ENCODE measurements at places on chromosomes 3 and 15.

- DNase-seq: no peak
Measured at GRCh38 chr3:177689869-177690268, 492.6 kb upstream of the TBL1XR1 start.

DNA sequence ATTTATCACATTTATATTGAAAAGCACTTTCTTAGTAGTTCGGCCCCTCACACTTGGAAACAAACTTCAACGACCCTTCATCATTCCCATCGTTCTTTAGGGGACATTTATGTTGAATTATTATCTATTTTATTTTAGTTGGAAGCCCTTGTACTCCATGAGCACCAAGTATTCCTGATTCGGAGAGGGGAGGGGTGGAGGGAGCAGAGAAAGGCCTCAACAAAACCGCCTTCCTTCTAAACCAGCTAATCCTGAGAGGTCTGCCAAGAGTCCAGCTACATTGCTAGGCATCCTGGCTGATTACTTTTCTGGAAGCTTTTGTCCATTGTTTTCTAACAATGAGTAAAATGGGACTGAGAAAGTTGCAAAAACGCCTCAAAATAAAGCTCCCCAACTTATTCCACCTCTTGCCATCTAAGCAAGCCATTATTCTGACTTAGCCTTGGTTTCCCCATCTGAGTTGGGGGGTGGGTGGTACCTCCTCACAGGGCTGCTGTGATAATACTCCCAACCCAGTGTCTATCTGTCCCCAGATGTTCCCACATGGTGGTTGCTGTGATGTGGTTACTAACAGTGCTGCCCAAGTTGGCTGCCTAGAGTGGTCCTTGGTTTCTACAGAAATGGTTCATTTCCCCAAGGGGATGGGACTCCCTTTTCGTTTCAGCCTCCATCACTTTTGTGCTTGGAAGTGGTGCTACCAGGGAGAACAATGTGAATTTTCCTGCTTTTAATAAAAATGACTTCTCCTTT is 1.2 kb upstream of the TMEM158 start:
- DNase-seq: no peak

DNA sequence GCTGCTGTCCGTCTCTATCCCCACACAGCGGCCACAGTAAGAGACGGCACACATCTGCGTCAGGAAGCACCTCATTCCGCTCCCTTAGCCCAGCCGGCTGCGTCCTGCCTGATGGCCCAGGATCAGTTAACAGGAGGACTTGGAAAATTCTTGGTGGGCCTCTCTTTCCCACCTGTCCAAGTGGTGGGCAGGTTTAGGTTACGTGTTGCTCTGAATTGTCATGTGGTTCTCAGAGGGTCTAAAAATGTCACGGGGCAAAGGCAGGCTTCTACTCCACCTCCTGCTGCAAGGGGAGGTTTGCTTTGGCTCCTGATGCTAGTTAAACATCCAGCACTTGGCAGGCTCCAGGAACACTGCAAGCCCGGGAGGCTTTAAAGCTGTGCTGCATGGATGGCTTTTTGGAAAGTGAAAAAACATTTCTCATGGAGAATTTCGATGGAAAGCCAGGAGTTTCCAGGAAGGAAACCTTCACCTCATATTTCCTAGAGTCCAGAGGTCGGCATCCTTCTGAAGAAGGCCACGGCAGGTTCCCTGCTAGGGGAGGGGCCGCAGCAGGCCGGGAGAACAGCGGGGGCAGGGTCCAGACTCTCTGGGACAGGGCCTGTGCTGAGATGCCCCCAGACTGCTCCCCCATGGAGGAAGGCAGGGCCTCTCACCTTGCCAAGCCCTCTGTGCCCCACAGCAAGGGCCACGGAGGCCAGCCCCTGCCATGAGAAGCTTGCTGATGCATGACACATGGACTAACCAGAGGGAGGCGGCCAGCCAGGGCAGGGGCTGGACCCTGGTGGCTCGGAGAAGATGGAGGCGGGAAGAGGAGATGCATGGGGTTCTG is 10.8 kb downstream of the CTSH start:
- no peak for DNase-seq

GRCh38 chr15:35974052-35974451 is 428.1 kb upstream of the DPH6 start:
- no peak for DNase-seq

GRCh38 chr3:111321786-111322185 is 220.2 kb upstream of the CD96 start:
- no peak for DNase-seq

Data from activated effector memory CD4-positive, alpha-beta T cell treated with Interleukin-2 at 50 U/mL for 16 hours (primary cell).